Globus pallidus (tissue), 1 donor: ENCODE measurements at places on chromosomes 5 and 9.

DNA sequence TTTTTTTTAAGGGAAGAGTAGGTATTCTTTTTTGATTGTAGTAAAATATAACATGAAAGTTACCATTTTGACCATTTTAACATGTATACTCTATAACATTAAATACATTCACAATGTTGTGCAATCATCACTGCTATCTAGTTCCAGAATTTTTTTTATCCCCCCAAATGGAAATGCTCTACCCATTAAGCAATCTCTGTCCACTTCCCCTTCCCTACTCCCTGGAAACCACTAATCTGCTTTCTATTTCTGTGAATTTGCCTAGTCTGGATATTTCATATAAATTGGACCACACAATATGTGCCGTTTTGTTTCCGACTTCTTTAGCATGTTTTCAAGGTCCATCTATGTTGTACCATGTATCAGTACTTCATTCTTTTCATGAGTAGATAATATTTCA is 429.5 kb downstream of the TLE1 start:
- no peak for DNase-seq

- no peak for DNase-seq
Measured at GRCh38 chr5:108935611-108936010, 187.9 kb downstream of the FER start.

DNA sequence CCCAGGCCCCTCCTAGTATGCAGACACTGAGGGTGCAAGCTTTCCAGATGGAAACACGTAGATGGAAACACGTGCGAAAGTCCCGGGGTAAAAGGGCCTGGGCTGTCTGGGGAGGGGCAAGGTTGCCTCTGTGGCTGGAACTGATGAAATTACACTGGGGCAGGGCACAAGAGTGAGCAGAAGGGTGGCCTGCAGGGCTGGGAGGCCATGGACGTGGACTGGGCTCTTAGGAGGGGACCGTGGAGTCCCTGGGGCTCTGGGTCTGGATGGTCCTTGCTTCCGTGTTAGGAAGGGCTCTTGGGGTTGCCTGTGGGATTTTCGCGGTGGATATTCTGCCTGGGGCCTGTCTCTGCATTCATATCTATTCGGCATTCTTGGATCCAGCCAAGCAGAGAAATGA is 63.3 kb downstream of the IRX1 start:
- no peak for DNase-seq

DNA sequence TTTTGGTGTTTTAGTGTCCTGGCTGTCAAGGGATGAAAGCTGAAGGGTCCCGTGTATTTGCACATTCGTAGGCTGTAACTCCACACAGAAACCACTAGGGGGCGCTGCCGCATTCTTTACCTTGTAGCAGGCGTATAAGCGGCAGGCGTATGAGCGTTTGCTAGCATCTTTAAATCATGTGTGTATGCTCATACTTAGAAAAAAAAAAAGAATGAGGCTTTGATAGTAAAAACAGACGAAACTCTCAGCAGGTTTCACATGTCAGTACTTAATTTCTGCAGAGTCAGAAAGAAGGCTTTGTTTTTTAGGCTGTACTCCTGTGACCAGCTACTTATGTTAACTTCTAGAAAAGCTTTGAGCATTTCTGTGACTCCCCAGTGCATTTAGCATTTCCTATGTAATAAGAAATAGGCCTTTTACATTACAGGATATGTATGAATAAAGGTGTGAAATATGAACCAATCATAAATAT is 218.8 kb upstream of the ADAMTSL1 start:
- DNase-seq = peak; percentile 81

- DNase-seq = peak; percentile 53
Measured at GRCh38 chr5:178895615-178896571, at the start of gene ZFP2. TSS of gene ZFP2 (plus strand) at chr5:178895913. CDS start at chr5:178931314, 35,401 bp downstream.

GRCh38 chr9:1839909-1840308 is 175.2 kb upstream of the SMARCA2 start:
- DNase-seq = no peak

GRCh38 chr5:124087752-124088151 is 575.8 kb downstream of the CSNK1G3 start:
- DNase-seq = no peak

- no peak for DNase-seq
Measured at GRCh38 chr5:64318175-64318574, 152.5 kb downstream of the RNF180 start.

DNA sequence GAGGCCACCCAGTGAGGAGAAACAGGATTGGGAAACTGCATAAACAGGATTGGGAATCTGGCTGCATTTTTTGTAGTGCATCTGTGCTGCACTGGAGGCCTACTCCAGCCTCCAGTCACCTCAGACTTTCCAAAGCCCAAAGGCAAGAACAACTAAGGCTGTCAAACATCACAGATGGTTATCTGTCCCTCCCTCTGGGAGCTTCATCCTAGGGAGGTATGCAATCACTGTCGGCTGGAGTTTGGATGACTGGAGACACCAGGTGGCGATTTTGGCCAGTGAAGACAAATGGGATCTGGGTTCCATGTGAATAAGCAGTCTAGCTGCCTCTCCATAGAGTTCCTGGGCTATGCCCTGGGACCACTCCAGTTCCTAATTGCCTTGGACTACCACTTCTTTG is 9.3 kb upstream of the SPINK13 start:
- no peak for DNase-seq

DNA sequence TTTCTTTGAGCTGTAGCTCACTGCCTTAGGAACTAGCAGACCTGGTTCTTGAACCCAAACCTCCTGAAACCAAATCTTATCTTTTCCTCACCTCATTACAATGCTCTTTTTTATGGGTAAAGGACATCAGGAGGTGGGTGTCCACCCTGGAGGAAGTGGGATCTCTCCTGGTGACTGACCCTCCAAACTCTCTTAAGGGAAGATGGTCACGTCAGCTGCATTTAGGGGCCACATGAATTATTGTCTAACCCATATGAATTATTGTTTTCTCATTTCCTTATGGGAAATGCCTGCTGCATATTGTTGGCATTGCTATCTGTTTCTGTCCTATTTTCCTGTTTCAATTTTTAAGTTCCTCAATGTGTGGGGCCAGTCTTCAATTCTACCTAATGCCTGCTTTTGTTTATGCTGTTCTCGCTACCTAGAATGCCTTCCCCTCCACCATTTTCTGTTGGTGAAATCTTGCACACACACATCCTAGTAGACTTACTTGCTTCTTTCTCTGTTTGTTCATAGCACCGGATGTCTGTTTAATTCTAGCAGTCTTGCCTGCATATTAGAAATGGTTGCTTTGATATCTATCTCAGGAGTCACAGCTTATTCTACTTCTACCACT is 22.0 kb upstream of the SPINK1 start:
- DNase-seq = no peak

DNA sequence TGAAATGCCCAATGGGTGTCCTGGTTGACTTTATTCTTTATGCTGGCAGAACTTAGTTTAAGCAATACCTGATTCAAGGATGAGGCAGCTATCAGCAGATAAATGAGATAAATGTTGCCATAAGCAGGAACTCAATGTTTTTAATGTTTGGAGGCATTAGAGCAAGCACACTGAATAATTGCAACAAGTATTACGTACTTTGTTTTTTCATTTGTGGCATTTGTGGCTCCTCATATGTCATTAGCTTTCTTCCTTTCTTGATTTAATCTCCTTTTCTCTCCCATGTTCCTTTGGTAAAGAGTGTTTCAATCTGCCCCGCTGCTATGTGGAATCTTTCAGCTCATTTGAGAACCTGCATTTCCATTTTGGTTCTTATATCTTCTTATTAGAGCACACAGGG is 6.4 kb upstream of the NR3C1 start:
- no peak for DNase-seq
